ENCODE measurements at places on chromosomes 1 and 21.

DNA sequence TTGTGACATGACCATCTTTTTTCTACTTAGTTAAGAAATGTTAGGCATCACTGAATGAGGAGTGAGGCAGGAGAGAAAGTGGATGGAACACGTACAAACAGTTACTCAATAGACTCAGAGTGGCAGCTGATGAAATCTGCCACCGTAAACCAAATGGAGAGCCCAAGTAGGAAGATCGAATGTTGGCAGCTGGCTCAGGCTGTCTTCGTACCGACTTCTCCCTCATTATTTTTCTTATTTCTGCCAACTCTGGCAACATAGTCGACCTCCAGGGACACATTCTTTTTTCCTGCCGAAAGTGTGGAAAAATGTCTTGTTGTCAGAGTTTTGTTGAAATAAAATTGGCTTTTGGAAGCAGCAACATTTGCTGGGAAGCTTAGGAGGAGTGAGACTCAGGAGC lies 143.3 kb downstream of the GREM2 start:
- no peak for DNase-seq

DNA sequence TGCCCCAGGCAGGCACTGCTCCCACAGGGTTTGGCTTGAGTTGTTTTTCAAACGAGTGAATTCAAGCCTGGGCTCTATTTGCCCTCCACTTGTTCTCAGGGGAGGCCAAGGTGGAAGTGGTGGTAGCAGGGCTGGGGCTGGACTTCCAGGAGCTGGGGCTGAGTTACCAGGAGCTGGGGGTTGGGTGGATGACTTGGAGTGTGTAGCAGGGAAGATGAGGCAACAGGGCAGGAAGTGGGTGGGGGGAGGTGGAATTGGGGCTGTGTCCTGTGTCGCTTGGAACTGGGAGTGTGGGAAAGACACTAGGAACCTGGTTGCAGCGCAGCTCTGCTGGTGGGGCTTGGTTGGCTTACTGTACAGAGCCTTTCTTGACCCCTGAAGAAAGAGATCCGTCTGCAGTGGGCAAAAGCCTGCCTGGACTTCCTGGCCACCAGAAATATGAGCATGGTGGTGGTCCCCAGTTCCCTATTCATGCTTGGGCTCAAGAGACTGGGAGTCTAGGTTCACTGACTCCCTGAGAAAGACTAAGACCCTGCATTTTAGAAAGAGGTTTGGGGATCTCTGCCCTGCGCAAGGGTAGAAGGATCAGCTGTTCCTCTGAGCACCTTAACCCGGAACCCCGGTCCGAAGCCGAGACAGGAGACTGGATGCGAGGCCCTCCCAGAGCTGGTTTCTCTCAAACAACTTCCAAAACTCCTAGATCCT lies 3.1 kb downstream of the TFAP2E start:
- DNase-seq, result no peak

- no peak for DNase-seq
These were observed 3.1 kb downstream of the TACSTD2 start for GRCh38 chr1:58573705-58574591.

DNA sequence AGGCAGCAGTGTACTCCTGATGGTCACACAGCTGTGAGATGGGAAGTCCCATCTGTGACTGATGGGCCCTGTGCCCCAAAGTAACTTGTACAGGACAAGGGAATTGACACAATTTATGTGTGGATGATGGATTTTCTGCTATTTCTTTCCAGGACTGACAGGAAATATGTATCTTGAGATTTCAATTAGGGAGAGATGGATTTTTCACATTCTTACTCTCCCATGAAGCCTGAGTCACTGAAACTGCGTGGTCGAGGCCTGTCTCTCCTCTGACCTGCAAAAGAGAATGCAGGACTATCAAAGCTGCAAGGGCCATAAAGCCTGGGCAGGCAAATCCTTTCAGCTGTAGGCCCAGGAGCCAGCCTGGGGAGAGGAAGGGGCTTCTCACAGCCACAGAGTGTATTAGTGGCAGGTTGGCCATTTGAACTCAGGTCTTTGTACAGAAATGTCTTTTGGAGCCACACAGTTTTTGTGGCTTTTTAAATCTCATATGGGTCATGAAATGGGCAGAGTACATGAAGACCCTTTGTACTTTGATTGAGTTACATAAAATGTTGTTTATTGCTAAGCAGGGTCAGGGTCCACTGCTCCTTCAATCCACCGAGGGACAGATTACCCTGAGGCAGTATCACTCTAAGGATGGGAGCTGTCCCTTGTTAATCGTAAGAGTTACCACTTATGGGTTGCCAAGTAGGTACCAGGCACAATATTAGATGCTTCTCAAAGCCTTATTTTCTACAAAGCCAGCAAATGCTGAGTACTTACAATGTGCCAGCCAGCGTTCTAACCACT lies 14.8 kb downstream of the ALX3 start:
- no peak for DNase-seq

- DNase-seq, result no peak
These were observed 29.3 kb downstream of the BATF3 start for GRCh38 chr1:212670301-212670700.

DNA sequence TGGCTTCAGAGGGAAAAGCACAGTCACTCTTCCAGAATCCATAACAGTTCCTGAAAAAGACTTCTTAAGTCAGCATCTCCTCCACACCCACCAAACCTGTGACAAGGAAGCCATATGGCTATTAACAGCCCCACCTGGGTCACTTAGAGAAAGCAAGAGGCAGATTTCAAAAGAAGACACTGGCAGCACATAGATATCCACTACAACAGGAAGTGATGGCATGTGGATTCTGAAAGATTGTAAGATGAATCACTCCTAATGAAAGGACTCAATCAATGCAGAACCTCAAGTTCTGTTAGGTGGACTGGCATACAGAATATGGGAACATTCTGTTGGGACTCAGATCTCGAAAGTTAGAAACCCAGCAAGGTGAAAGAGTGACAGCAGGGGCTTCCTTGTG lies 365.9 kb downstream of the TGFB2 start:
- no peak for DNase-seq

GRCh38 chr1:20723159-20723536 lies 5.3 kb upstream of the KIF17 start:
- no peak for DNase-seq

DNA sequence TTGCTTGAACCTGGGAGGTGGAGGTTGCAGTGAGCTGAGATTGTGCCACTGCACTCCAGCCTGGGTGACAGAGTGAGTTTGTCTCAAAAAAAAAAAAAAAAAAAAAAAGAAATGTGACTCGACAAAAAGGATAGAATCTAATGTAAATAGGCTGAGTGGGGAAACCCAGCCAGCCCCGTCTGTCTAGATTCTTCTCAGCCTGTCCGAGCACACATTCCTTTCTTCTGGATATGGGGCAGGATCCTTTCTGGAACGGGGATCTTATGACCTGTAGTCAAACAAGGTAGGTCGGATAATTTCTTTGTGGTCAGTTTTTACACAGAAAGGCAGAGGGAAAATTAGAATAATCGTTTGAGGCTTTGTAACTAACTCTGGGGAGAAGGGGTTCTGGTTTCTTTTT lies 74.1 kb downstream of the C21orf91 start:
- DNase-seq, result no peak

- DNase-seq, result no peak
These were observed 1.6 kb downstream of the S100A9 start for GRCh38 chr1:153359241-153359640.

DNA sequence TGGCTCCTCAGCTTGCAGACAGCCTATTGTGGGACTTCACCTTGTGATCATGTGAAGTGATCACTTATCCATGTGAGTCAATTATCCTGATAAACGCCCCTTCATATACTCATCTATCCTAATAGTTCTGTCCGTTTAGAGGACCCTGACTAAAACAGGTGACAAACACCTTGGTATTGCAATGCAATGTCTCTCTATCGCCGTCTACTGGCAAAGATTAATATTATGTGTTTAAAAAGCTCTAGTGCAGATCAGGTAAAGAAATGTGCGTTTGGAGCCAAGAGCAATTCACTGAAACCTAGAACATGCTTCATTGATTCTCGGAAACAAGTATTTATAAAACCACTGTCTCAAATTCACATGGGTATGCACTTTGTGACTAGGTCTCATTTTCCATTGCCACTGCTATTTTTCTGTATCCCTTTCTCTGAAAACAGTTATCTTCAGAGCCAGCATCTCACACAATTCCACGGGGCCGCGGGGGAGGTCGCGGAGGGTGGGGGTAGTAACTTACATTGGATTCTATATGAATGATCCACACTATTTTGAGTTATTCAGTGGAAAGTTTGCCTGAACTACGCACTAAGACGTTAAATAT lies 554.6 kb upstream of the NCAM2 start:
- DNase-seq, result no peak

GRCh38 chr1:183418696-183419095 lies 516 bp upstream of the NMNAT2 start:
- DNase-seq, result no peak

- DNase-seq, result no peak
These were observed 115.7 kb upstream of the CACYBP start for GRCh38 chr1:174884038-174884437.
